Stimulated activated CD8-positive, alpha-beta memory T cell treated with anti-CD3 and anti-CD28 coated beads, Interleukin-4, amount 100 ng/mL, for 24 hours (primary cell): ENCODE measurements at places on chromosomes 6 and 20.

DNA sequence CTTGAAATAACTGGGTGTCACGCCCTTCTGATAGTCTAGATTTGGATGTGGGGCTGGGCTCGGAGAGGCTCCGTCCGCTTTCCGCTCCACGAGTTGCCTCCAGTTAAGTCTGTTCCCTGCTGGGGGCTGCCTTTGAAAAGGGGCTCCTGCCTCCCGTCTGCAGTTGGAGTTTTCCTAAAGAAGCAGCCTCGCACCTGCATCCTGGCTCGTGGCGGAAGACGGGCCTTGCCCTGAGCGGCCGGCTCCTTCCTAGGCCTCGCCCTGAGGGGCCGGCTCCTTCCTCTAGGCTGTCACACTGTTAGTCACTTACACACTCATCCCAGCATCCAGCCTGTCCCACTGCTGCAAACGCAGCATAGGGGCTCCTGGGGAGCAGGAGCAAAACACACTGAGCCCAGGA is 74.4 kb downstream of the SMOC2 start:
- no peak for DNase-seq

DNA sequence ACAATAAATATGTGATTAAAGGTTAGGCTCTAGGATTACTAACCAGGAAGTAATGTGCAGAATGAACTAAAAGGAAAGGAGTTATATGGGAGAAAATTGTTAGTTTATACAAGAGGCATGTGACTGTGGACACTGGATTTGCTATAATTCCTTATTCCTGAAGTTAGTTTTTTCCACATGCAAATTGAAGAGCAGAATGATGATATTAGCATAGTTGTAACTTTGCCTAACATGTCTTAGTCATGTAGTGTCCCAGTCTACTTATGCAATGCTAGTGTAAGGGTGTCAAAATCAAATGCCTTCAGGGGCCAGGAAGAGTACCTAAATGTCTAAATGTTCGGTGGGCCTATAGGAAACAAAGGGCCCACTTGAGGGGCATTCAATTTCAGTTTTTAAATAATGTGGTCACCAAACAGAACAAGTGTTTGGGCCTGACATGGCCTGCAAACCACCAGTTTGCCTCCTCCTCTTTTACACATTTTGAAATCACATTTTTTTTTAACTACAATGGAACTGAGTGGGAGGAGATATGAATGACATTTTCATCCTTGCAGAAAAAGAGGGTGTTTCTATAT is 28.0 kb upstream of the CEP85L start:
- no peak for DNase-seq

- no peak for DNase-seq
Measured at GRCh38 chr6:22682979-22683378, 113.6 kb downstream of the HDGFL1 start.

DNA sequence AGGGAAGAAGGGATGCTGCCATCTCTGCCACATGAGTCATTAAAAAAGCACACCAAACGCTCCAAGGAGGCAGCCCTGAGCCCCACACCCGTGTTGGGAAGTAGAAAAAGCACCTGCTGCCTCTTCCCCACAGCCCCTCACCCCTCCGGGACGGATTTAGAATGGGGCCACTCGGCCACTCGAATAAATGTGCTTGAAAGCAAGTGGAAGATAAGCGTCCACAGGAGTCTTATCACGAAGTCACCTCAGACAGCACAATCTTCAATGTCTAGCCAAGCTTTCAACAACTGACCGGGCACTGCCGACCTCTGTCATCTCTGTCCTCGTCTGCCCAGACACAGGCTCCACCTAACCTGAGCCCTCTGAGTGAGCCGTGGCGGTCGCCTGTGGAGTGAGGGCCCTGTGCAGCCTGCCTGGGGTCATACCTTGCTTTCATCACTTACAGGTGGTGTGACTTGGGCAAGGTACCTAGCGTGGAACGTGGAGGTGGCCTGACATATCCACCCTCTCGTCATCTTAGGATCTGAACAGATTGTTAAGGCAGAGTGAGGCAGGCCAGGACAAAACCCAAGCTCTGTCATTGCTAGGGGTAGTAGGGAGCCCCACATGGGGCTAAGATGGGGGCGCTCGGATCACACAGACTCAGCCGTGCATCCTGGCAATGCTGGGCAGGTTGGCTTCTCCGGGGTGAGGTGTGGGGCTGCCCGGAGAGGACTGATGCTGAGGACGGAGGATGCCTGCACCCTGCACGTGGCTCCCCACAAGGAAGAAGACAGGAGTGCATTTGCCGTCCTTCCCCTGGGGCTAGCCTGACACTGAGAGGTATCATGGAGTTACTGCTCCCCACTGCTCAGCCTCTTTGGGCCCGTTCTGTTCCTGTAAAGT is 34.8 kb downstream of the PSMG4 start:
- no peak for DNase-seq

- DNase-seq = no peak
Measured at GRCh38 chr6:149940672-149940982, 1.2 kb upstream of the ULBP2 start.

DNA sequence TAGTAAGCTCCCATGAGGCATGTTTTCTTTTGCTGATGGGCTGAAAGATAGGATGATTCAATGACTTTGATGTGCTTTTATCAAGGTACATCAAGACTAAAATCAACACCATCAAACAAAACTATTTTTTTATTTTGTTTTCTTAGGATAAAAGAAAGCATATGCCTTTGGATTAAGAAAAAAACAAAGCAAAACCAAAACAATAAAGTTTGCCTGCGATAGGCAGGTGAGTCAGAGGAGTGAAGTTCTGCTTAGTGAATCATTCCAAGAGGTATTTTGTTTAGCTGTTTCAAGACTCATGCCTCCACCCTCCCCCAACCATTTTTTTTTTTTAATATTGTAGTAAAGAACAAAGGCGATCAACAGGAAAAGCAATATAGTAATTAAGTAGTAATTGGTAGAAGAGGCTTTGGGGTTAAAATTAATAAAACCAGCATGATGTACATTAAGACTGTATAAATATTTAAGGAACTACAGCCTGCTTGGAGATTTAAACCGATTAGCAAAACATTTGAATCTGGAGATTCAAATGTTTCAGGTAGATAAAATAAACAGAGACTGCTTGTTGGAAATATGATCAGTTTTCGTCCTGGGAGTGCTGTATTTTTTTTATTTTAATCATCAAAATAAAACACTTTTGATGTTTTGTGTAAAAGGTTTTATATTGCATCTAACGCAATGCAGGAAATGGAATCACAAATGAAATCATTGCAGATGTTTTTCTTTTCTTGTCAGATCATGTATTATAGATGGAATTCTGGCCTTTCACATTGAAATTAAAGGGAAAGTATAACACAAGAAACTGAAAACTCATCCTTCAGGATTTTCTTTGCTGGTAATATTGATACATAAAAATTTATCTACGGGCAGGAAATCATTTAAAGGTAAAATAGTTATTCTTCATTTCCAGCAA is 482.3 kb upstream of the MANEA start:
- no peak for DNase-seq

- DNase-seq = no peak
Measured at GRCh38 chr6:156720691-156721685, 56.2 kb upstream of the ARID1B start.
